ENCODE measurements at places on chromosomes 1 and 21.

GRCh38 chr1:116699605-116700004 is 32.1 kb upstream of the IGSF3 start:
- no peak for DNase-seq

GRCh38 chr1:215895276-215895675 is 328.2 kb downstream of the KCTD3 start:
- no peak for DNase-seq

- DNase-seq = no peak
These were observed 69.8 kb downstream of the MPZL1 start for GRCh38 chr1:167791281-167792187.

DNA sequence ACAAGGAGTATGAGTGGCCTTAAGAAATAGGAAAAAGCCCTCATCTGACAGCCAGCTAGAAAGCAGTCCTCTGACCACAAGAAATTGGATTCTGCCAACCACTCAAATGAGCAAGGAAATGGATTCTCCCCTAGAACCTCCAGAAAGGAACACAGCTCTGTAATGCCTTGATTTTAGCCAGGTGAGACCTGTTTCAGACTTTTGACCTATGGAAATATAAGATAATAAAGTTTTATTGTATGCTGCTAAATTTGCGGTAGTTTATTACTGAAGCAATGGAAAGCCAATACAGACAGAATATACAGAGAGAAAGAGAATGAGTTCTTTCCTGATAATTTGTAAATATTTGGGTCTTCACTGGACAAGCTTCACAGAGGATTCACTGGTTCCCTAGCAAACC is 28.8 kb upstream of the SELE start:
- DNase-seq = no peak

DNA sequence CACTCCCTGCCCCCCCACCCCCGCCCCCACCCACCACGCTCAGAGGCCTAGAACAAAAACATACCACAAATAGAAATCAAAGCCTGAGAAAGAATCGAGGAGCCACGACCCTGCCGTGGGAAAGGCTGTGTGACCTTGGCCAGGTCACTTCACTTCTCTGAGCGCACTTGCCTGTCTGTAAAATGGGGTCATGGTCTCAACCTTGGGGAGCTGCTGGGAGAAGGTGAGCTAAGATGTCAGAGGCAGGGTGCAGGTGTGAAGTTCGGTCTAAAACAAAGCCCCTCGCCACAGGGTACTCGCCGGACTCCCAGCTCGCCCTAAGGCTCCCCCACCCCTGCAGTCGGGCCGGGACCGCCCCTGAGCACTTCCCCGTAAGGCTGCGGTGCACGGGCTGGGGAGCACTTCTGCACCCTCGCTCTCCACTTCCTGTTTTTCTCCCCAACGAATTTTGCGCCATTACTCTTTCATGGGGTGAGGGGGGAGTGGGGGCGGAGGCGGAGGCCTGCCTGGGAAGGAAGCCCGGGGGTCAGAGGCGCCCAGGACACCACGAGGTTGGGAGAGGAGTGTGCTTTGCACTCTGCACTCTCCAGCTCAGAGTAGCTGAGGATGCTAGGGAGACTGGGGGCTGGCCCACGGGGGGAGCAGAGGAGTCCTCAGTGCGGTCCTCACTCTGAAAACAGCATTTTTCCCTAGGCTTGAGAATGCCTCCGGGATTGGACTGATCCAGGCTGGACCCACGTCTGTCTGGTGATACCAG is 21.9 kb upstream of the PIK3CD start:
- DNase-seq = no peak

- peak; percentile 9 for DNase-seq
These were observed 15.0 kb upstream of the CEP85 start for GRCh38 chr1:26218906-26219494.

GRCh38 chr1:67970088-67970487 is 80.3 kb downstream of the DIRAS3 start:
- no peak for DNase-seq

DNA sequence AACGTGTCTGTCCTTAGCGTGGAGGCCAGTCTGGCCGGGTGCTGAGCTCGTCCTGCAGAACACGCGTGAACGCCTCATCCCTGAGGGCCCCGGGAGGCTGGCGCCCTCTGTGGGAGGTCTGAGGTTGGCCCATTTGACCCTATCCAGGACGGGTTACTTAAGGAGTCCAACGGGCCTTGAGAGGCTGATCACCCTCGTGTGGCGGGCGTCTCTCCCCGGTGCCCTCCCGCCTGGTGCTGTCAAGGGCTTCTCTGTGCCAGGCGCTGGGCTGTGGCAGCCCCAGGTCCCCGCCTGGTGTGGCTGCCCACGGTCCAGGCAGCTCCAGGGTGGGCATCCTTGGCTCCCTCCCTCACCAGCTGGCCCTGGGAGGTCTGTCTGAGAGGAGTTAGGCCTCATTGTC is 9.7 kb downstream of the SKI start:
- DNase-seq = no peak
